ENCODE measurements at places on chromosomes 5 and 9.

DNA sequence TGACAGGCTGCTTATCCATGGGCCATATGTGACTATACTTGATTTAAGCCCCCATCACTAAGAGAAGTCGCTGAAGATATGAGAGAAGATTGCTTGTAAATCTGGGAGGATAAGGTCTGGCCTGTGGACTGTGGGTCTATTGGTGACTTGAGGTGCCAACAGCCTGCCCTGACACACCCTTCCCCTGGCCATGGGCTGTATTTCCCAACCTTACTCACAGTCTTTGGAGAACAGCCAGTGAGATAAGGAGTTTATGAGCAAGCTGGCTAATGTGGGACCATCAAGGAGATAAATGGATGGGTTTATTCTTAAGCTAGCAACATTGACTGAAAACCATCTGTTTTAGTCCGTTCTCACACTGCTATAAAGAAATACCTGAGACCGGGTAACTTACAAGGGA lies 231.3 kb downstream of the ZSWIM6 start:
- DNase-seq: no peak

DNA sequence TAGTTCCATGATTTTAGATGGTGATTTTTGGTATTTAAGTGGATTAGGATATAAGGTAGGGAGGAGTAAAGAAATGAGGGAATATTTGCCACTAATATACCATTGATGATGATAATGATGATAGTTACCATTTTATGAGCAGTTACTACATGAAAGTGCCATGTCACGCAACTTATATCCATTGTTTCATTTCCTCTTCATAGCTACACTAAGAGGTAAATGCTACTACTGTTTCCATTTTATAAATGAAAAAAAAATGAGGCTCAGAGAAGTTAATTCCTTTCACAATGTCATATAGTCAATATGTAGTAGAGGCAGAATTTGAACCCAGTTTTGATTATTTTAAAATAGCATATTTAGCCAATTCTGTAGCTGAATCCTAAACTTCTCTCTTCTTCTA lies 112.2 kb upstream of the ADRA1B start:
- DNase-seq: no peak

DNA sequence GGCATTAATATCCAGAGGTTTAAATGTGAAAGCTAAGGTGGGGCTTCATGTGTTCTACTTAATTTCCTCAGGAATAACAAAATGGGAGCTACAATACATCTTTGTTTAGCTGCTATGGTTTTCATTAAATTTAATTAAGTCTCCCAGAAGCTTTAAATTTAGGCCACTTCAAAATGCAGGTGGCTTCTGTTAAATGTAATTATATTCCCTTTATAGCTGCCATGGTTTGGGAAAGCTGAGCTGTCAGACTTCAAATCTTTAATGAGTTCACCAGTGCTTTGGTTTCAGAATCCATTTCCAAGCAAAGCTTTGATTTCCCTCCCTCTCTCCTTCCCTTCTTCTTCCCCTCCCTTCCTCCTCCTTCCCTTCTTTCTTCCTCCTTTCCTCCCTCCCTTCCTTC lies 58.4 kb upstream of the FAM170A start:
- no peak for DNase-seq

DNA sequence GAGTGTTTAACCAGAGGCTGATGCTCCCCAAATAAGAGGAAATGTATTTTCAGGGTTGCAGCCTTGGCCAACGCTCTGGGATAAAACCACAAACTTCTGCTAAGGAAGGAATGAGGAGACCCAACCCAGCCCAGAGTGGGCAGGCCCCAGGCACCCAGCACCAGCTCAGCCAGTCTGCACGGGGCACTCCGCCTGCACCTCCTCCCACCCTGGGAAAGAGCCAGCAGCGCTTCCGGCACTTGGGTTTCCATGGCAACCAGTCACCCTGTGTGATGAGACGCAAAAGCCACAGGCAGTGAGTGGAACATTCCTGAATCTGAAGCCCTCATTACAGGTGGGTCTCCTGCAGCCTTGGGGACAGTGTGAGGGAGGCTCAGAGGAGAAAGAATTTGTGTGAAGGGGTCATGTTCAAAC lies 85.2 kb upstream of the ZBTB43 start:
- DNase-seq: no peak

- peak; percentile 2 for DNase-seq
Observed at GRCh38 chr5:72523960-72524582, 16.9 kb upstream of the ZNF366 start.
